ENCODE measurements at places on chromosomes 13 and 19.

DNA sequence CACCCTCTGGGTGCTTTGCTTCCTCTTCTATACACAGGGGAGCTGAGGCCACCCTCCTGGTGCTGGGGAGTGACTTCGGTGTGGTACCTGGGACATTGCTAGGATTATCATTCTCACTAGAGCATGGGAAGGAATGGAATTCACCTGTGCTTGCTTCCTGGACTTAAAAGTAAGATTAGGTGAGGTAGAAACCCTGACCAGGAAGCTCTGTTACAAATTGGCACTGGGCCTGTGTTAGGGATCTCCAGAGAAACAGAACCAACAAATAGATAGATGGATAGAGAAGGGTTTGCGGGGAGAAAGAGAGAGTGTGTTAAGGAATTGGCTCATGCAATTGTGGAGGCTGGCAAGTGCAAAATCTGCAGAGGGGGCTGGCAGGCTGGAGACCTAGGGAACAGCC lies 13.9 kb upstream of the SIAH3 start:
- no peak for DNase-seq

DNA sequence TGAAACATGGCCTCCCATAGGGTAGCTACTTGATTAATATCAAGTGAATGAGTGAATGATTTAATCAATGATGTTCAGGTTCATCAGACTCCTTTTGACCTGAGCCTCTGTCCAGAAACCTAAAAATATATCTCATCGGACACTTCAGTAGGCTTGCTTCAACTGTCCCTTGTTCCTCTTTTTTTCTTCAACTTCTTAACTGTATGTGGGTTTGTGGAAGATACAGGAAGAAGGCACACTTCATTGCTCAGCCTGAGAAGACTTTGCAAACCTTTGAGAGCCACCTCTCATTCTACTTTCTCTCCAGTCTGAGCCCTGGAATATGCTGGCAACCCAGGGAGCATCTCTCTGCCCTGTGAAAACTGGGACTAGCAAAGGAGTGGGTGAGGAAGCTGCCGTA lies 557.0 kb downstream of the FGF9 start:
- DNase-seq: no peak

DNA sequence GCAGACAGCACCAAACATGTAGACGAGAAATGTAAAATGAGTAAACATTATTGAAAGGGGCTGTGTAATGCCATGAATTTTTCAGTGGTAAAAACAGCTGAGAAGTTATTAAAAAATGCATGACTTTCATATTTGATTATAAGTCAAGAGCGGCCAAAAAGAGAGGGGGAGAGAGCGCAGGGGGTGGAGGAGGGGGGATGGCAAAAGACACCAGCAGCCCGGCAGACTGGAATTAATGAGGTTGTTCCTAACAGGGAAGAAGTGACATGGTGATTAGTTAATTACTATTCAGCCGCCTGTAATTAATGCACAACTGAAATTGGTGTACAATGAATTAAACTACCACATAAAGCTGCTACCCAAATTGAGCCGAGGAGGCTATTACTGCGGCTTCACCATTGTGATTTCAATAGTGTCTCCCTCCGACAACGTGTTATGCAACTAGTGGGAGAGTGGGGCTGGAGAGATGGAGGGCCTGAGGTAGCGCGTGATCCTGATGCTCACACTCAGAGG lies 89.1 kb upstream of the VSTM2B start:
- no peak for DNase-seq

GRCh38 chr19:5547881-5548280 lies 19.9 kb downstream of the TINCR start:
- DNase-seq: peak; percentile 46

GRCh38 chr19:10872546-10873107 lies 1.3 kb downstream of the CARM1 start:
- DNase-seq: peak; percentile 39

DNA sequence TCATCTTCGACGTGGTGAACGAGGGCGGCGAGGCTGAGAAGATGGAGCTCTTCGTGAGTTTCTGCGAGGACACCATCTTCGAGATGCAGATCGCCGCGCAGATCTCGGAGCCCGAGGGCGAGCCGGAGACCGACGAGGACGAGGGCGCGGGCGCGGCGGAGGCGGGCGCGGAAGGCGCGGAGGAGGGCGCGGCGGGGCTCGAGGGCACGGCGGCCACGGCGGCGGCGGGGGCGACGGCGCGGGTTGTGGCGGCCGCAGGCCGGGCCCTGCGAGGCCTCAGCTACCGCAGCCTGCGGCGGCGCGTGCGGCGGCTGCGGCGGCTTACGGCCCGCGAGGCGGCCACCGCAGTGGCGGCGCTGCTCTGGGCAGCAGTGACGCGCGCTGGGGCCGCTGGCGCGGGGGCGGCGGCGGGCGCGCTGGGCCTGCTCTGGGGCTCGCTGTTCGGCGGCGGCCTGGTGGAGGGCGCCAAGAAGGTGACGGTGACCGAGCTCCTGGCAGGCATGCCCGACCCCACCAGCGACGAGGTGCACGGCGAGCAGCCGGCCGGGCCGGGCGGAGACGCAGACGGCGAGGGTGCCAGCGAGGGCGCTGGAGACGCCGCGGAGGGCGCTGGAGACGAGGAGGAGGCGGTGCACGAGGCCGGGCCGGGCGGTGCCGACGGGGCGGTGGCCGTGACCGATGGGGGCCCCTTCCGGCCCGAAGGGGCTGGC lies 52.6 kb downstream of the MAP4K1 start:
- peak; percentile 44 for DNase-seq

DNA sequence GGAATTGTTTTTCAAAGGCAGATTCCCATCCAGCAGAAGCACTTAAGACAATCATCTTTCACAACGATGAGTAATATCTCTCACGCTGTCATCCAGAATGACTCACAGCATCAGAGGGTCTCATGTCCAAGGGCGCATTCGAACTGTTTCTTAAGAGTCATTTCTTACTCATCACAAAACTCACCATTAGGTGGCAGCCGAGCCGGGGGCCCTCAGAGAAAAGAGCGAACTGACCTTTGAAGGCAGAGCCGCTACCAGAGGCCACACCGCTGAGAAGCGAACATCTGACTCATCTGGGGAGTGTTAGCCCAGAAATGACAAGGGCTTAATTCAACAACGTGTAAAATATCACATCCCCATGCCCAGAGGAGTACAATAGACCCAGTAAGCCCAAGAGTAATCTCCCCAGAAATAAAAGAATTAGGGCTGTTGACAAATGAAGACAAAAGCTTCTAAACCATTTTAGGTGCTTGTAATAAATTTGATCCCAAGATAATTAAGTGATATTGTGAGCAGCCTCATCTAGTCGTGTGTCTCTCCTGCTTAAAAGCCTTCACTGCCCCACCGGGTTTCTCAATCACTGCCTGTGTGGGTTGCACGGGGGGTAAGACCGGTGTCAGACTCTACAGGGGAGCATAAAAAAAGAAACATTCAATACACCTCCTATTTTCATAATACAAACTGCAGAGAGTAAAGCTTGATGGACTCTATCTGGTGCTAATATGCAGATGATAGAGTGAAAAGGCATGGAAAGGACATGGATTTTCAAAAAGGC lies 96.2 kb downstream of the CYSLTR2 start:
- no peak for DNase-seq

GRCh38 chr13:25249001-25249543 lies 38.2 kb downstream of the MTMR6 start:
- DNase-seq: no peak

DNA sequence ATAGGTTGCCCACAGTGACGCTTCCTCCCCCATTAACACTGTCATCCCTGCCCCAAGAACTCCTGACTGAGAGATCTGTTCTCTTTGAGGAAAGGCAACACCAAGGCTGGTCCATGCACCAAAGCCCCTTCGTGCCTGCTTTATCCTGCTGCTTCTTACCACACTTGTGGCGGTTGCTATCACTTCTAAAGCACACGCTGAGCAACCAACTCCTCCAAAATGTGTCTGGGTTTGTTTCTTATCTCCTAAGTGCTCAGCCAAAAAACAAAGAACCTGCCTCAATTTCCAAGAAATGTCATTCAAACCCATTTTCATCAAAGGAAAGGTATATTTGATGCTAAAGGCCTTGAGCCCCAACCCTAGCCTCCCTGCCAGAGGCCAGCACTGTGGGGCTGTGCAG lies 14.6 kb downstream of the ATP7B start:
- DNase-seq: no peak

Measured in natural killer cell (primary cell).